ENCODE measurements at places on chromosomes 5 and 9.
A peak's percentile ranks its signal among the peaks of the same experiment; 100 is the strongest.

DNA sequence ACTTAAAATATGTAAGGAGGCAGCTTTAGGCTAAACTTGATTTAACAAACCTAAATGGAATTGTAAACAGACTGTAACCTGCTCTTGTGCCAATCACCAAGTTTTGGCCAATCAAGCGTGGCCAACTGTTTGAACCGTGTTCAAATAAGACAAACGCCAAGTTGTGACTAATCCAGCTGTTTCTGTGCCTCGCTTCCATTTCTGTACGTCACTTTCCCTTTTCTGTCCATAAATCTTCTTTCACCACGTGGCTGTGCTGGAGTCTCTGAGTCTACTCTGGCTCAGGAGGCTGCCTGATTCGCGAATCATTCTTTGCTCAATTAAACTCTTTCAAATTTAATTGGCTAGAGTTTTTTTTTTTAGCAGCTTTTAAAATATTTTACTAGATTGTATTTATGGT, 71.3 kb downstream of the LIX1 start:
- DNase-seq, result peak; percentile 27

DNA sequence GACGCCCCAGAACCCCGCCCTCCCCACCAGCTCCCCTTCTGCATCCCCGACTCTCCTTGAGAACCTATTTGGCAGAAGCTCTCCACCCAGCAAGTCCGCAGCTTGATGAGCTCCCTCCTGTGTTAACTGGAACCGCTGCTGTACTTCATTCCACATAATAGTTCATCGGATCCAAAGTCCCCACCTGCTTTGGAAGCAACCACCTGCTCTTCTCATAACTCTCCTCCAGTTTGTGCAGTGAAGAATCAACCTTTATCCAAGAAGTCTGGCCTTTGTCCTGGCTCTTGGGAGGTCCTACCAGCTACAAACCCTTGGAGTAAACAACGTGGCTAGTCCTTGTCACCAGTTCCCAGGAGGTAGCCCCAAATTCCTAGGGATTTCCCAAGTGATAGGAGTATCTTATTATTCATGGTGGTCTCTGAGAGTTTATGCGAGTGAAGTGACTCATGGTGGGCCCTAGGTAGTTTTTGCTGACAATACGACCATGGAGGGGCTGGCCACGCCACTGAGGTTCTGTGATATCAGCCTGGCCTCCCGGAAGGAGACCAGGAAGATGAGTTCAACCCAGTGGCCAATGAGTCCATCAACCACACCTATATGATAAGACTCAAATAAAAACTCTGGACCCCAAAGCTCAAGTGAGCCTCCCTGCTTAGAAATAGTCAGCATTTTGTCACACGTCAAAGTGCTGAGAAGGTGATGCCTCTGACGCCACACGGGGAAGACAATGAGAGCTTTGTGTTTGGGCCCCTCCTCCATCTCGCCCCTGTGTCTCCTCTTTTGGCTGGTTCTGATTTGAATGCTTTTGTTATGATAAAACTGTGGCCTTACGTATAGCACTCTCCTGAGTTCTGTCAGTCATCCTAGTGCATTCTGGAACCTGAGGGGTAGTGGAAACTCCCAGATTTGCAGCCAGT, 3.6 kb upstream of the IL4 start:
- DNase-seq, result no peak

DNA sequence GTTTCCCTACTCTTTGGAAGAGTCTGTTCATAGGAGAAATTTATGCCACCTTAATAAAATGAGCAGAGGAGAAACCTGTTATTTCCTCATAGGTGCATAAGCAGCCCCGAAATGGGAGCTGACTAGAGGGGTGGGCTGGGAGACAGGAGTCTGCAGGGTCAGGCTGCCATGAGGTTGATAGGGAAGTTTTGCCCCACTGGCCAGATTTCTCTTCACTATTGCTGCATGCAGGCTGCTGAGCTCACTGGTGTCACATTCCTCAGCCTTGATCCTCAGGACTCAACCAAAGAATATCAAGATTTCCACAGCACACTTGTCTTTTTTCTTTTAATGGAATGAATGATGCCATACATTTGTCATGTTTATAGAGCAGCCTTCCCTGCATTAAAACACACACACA, 60.7 kb downstream of the BHMT start:
- DNase-seq, result no peak

DNA sequence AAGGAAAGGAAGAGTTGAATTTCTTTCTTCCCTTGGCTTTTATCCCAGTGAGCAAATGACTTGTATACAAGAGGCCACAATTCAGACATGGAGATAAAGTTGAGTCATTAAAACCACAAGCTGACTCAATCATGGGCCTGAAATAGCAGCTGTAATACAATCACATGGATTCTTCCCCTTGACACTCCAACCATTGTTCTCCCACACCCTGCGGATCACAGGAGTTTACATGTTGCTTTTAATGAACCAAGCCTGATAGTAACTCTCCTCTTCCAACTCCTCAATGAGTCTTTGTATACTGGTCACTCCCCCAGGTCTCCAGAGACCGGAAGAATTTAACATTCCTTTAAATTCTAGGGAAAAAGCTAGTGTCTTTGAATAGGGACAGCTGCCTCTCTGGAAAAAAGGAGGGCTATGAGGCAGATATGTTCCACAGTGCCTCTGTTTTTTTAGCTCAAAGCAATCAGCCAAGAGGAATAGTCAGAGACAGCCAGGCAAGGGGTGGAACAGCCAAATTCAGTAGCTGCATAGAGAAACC, 32.4 kb downstream of the PCDHGC5 start:
- peak; percentile 97 for DNase-seq

GRCh38 chr9:137314561-137315560, 12.8 kb upstream of the NRARP start:
- no peak for DNase-seq

DNA sequence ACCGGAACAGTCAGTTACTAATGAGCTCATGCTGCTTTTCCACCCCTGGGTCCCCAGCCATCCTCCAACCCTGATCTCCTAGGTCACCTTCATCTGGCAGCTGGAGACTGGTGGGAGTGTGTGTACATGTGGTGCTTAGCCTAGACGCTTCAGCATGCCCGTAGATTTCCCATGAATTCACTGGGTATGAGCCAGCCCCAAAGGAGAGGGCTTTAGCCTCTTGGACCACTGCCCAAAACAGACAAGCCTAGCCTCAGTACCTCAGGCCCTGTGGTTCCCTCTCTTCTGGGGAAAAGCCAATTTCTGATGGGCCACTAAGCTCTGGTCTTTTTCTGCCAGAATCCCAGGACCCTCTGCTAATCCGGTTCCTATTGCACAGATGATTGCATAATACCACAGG, 48.0 kb upstream of the ASTN2 start:
- no peak for DNase-seq

- no peak for DNase-seq
Observed at GRCh38 chr5:110085826-110086225, 396.1 kb downstream of the MAN2A1 start.

DNA sequence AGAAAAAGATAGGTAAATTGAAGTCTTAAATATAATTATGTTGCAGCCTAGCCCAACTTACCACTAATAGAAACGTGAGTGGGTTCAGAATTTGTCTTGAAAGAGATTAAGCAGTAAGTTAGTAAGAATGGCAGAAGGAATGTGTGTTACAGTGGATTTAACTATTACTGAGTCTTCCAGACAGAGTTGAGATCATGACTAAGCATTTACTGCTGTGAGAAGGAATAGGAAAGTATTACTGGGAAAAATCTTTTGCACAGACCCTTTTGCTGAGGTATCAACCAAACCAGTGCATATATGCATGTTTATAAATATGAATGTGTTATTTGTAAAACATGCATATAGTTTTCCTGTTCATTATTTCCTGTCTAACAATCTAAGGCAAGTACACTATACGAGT, 112.8 kb upstream of the EFNA5 start:
- no peak for DNase-seq

GRCh38 chr9:86175743-86176456, 76.5 kb upstream of the GOLM1 start:
- DNase-seq, result no peak

DNA sequence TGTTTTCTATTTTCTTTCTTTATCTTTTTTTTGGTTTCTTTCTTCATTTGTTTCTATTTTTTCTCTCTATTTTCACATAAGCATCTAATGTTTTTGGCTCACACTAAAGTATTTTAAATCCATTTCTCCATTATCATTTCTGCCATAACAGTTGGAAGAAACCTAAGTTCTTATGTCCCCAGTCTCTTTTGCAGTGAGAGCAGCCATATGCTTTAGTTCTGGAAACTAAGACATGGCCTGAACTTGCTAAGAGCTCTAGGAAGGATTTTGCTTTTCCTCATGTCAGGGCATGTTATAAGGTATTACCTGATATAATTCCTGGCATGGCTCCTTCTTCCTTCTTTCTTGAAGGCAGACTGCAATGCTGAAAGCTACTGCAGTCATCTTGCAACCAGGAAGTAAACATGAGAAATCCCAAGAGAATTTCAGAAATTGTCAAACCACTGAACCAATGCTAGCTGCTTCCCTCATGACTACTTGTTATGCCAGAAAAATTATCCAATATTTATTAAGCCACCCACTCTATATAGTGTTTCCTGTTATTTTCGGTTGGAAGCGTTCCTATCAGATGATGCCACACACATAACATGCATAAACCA, 171.1 kb downstream of the TAF11L14 start:
- no peak for DNase-seq

- DNase-seq, result no peak
Observed at GRCh38 chr5:51389288-51389576, 6.0 kb downstream of the ISL1 start.

DNA sequence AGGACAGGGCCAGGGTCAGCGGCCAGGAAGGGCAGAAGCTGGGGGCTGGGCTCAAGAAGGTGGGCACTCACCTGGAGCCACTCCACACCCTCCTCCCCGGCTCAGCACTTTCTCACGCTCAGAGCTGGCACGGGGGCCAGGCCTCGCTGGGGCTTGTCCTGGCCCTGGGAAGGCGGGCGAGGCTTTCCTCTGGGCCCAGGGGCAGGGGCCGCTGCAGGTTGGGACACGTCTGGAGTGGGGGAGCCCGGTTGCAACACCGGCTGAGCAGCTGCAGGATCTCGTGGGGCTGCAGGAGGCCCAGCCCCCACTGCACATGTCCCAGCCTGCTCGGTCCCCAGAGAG, 38.9 kb upstream of the EGFL7 start:
- DNase-seq, result no peak

GRCh38 chr5:116695681-116696080, 121.1 kb upstream of the SEMA6A start:
- no peak for DNase-seq

DNA sequence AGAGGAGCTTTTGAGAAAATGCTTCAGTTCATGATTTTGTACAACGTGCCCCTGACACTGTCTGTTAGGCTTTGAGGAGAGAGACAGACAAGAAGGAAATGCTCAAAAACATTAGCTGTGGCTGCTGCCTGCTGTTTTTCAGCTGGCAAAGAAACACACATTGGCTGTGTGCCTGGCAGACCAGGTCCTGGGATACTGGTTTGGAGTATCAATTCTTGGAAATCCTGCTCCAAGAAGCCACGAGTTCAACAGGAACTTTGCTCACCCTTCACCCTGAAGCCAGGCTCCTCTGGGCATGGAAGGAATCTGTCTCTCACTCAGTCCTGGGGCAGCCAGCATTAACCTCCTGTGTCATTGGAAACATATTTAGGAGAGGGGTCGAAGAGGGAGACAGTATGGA, 245.5 kb downstream of the AUH start:
- no peak for DNase-seq

DNA sequence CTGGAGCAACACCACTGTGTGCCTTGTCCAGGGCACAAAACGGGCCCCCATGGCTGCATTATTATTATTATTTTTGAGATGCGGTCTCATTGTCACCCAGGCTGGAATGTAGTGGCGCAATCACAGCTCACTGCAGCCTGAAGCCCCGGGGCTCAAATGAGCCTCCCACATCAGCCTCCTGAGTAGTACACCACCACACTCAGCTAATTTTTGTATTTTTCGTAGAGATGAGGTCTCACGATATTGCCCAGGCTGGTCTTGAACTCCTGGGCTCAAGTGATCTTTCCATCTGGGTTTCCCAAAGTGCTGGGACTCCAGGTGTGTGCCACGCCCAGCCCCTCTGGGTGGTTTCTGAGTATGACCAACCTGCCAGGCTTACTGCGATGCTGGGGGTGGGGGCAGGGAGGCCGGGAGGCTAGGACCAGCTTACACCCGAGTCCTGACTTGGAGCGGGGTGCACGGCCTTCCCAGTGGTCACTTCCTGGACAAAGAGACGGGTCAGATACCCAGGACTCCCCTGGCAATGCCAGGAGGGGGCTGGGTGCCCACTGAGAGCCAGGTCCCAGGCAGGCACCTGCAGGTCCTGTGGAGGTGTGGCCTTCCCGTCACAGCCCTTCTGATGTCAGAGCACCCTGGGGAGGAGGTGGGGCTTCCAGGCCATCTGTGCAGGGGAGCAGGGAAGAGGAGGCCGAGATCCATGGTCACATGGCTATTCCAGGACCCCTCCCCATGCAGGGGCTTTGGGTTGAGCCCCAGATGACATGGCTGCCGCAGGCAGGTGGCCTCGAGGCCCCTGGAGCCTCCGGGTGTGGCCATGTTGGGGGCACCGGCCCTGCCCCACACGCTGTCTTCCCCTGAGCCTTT, 8.3 kb upstream of the NRARP start:
- no peak for DNase-seq

DNA sequence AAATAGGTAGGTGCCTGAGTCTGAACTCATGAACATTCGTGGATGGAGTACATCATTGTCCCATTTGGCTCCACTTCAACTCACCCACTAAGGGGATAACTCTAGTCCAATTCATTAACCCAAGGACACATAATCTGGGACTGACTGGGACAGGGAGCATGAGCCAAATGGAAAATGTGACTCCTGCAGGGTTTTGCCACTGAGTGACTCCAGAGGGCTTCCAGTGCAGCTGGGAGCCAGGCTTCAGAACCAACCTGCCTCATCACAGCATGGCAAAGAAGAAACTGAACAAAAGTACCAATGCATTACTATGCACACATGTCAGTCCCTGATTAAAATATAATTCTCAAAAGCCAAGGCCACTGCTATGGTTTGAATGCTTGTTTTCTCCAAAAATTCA, 159.7 kb upstream of the SNX2 start:
- DNase-seq, result no peak

- DNase-seq, result no peak
Observed at GRCh38 chr9:32092031-32092430, 292.4 kb upstream of the ACO1 start.

GRCh38 chr9:125436613-125437443, 175.2 kb downstream of the GAPVD1 start:
- DNase-seq, result no peak

All from BJ (cell line).